ENCODE measurements at places on chromosomes 3 and 15.

DNA sequence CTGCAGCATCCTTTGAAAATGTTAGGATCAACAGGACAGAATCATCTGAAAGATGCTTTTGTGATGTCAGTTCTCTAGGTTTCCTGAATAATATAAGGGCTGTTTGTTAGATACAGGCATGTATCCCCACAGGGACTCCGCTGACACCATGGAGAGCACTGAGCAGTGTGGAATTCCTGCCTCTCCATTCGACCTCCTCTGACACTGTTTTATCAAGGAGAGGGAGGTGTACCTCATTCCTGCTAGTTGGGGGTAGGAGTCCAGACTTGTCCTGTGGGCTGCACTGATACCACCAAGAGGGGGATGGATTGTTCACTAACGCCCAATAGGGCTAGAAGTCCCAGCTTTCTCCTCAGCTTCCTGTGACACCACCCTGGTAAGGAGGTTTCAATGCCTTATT is 46.6 kb downstream of the LARS2 start:
- no peak for DNase-seq

GRCh38 chr3:49602877-49603411 is 48.7 kb downstream of the BSN start:
- DNase-seq: no peak

DNA sequence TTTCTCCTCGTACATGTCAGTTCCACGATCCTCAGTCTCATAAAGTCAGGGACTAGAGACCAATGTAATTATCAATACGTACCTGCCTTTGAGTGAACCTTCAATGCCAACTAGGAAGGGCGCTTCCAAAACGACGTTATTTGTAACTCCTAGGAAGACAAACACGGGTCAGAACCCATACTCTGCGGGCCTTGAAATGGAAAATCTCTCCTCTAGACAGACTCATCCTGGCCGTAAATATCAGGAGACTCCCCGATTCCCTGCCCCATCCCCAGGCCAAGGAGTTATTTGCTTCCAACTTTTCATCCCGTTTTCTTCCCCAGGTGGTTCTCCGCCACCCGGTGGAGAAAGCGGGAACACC is 578 bp downstream of the OIP5 start:
- DNase-seq: no peak

DNA sequence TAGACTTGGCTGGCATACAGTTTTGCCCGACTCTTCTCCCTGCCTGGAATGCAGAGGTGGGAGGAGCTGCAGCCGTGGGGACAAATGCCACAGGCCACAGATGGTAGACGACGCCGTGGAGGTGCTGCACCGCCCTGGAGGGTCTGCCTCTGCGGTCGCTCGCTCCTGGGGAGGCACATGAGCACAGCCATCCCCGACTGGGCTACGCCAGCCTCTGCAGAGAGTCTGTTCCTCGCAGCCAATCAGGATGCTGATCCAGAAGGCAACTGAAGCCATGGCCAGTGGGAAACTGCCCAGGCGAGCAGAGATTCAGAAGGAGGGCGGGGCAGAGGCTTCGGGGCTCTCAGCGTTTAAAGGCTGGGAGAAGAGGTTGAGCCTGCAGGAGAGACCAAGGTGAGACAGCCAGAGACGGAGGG is 11.9 kb upstream of the LRRC15 start:
- no peak for DNase-seq

DNA sequence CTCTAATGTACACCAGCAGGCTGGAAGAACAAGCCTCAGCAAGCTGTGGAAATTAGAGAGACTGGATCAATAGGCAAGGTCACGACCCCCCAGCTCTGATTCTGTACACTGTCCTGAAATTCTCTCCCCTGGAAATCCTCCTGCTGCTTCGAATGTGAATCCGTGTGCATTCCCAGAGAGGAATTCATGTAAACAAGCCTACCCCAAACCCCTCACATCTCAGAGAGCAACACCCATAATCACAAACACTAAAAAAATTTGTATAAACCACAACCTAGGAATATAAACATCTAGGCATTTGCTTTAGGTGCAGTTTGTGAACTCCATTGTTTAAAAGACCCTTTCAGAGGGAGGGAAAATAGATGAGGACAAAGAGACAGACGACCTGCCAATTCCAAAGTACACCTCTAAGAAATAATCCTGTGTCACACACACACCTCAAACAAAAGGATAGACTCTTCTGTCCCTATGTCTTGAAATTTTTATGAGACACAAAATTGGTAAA is 325.2 kb downstream of the WDR72 start:
- no peak for DNase-seq

GRCh38 chr15:42608110-42608531 is 32.7 kb downstream of the STARD9 start:
- no peak for DNase-seq

DNA sequence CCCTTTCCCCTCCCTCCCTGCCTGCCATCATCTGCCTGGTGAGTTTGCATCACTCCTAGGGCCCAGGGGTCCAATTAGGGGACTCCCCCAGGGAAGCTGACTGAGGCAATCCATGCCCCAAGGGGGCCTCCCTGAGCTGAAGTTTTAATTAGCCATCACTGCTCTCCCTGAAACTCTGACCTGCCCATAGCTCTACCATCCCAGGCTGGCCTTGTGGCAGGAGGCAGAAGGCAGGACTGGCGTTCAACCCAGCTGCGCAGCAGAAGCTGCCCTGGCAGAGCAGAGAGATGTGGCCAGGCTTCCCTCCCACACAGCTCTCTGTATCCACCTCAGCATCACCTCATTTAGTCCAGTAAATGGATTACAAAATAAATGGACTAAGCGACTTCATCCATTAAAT is 7.7 kb upstream of the C15orf39 start:
- no peak for DNase-seq

DNA sequence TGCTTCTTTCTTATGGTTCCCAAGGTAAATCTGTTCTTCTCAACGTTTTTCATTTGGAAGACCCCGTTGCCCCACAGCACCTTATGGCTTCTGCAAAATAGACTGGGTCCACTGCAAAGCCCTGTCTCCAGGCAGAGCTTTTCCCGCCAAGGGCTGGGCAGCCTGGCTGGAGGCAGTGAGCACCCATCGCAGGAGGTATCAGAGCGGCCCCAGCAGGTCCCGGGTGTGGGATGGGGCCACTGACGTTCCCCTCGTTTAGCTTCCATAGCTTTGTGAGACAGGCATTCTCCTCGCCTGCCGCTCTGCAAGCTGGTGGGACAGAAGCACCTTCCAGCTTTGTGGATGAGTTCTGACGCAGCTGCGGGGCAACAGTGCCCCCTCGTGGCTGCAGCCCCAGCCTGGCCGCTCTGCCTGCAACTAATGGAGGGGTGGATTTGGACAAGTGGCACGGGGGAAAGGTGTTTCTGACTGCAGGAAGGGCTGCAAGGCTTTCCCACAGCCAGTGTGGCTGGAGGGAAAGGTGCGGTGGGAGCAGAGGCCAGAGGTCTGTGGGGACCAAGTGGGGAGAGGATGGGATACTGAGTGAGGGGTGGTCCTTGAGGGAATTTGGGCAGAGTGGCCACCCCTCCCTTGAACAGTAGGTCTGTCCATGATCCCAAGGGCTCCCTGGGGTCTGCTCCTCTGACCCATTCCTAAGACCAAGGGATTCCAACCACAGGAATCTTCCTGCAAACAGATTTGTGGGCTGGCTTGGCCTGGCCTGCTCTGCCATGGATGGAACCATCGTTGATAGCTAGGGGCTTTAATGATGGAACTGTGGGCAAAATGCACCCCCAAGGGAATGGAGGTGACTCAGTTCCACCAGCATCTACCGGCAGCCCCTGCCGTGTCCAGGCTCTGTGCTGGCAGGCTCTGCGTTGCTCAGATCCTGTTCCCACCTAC is 99.4 kb downstream of the FBLN2 start:
- no peak for DNase-seq

DNA sequence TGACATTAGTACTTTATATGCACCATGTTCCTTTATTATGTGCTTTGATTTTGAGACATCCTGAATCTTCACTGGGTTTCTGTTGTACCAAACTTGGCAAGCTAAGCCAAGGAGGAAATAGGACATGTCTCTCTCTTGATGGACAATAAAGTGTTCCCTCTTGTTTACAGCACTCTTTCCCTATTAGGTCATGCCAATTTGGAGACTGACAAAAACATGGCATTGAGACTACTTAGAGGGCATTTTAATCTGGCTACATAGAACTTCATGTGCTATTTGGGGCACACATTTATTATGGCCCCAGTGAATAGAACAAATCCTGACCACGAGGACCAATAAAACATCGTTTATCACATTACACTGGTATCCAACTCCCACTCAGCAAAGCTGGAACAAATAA is 85.3 kb upstream of the TNFSF10 start:
- DNase-seq: no peak

DNA sequence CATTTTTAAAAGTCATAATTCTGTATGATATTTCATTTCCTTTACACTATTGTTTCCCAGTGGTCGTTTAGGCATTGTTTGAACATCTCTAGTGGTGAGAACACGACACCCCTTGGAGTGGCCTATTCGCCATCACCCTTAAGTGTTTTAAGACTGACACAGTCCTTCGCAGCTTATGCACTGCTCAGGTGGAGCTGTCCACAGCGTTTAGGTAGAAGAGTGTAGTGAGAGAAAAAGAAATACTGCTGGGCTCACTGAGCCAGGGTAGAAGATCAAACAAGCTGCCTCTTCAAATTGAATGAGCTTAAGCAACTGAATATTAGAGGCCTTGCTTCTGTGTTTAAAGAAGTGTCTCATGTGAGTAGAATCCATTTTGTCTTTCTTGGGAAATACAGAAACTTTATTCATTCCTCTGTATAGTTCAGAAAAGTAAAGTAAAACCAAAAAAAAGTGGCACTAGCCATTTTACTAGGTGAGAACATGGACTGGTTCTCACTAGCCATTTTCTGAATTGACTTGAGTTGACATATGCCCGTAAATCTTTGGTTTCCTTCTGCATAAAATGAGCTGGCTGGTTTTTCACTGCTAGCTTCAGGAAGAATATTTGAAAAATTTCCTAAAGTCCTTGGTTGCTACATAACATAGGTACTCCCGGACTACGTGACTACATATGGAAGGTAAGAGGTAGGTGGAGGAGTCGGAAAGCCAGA is 155.9 kb downstream of the P3H2 start:
- no peak for DNase-seq

GRCh38 chr3:37054370-37054769 is 61.1 kb downstream of the MLH1 start:
- DNase-seq: no peak

DNA sequence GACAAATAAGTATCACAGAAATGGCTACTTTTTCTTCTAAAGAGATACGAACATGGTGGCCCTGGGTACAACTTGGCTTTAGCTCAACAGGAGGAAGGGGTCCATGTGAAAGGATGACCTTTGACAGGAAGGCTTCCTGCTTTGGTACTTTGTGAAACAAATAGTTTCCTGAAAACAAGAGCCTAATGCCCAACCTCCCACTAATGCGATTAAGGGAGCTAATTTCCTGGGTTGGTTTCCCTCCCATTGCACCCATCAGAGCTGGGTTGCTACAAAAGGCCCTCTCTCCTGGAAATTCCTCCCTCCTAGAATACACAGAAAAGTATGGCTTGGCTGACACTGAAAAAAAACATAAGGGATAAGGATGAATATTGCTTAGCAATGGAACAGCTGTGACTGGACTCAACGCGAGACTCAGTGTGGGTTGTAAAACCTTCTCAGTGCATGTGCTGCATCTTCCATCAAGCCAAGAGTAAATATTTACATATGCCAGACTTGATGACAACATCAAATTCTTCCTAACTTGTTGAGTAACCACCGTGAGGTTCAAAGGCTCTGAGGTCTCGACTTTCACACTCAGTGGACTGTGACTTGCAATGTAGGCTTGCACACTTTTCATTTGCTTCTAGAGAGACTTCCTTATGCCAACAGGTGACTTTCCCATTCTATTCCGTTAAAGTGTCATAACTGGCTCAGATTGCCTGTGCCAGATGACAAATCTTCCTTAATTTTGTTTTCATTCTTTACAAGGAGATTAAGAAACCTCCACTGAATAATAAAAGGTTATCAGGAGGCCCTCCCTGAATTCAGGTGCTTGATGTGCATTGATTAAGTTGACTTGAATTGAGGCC is 60.1 kb downstream of the ADAMTS9 start:
- no peak for DNase-seq

DNA sequence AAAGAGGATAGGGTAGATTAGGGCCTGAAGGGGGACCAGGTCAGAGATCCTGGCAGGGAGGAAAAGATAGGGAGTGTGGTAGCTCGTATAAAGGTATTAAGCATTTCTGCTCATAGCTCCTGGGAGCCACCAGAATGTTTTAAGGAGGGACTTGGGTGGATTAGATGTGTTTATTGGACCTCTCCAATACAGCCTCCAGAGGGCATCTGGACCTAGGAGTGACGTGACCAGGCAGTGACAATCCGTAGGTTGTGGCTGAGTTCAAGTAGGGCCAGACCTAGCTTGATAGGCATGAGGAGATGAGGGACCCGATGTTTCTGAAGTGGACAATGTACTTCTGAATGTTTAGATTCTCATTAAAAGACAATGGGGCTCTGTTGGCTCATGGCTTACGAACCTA is 435.2 kb downstream of the MCTP2 start:
- no peak for DNase-seq

DNA sequence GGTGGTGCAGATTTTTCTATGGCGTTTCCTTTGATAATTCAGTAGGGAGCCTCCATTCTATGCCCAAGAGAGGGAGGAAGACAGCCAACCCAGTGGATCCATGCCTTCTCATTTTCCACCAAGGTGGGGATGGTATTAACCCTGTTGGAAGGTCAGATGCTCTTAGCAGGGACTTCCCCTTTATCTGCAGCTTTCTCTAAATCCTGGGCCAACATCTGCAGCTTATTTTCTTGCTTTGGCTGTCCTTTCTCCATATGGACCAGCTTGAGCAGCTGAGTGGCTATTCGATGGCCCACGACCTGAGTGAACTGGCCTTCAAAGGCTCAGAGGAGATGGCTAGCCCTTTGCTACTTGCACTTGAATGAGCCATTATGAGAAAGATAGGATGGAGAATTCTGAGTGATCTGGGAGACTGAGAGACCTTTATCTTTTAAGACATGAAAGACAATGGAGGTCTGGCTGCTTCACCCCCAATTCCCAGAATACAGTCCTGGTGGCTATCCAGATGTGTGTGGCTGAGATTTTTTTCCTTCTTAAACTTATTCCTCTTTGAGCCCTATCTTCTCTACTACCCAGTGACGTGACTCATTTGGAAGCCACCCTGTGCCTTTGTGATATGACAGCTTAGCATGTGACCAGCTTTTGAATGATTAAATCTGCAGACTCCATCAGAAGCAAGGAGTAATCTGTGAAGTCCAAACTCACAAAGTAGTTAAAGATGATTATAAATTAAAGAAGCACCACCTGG is 39.6 kb upstream of the TRAK1 start:
- DNase-seq: no peak

GRCh38 chr15:63049783-63050371 is 7.3 kb downstream of the TPM1 start:
- no peak for DNase-seq

Data from renal cortex interstitium (tissue), 15 donors.